Vagina (tissue), 2 donors: ENCODE measurements at places on chromosomes 11 and 22.
A peak's percentile ranks its signal among the peaks of the same experiment; 100 is the strongest.

DNA sequence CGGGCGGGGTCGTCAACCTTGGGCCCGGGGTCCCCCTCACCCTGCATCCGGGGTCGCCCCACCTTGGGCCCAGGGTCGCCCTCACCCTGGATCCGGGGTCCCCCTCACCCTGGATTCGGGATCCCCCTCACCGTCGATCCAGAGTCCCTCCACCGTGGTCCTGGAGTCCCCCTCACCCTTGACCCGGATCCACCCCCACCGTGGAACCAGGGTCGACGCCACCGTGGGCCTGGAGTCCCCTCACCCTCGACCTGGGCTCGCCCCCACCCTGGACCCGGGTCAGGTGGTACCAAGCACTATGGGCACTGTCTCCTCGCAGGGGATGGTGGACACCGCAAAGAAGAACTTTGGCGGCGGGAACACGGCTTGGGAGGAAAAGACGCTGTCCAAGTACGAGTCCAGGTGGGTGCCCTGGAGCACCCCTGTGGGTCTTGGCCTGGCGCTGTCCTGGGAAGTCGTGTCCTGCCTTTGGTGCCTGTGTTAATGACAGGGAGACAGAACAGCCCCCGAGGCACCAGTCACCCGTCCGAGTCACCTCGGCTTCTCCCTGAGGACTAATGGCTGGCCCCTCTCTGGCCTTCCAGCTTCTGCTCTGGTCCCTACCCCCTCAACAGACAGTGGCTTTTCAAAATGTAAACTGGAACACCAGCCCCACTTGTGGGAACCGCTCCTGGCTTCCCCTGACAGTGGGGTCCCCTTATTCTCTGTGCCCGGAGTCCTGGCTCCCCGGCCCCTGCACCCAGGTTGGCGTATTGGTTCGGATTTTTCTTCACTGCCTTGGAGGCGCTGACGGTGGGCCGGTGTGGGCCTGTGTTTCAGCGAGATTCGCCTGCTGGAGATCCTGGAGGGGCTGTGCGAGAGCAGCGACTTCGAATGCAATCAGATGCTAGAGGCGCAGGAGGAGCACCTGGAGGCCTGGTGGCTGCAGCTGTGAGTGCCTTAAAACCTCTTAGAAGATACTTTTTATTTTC is 762 bp downstream of the CRELD2 start:
- peak overlapping the region; percentile 89 for H3K27ac ChIP-seq
- H3K4me1 ChIP-seq: peaks cover 23% of the 10 kb centered on the region
- no peak for DNase-seq
- peak overlapping the region; percentile 72 for H3K4me3 ChIP-seq
- H3K27me3 ChIP-seq: no peaks in the 10 kb centered on the region
- H3K36me3 ChIP-seq: peaks cover 22% of the 10 kb centered on the region

DNA sequence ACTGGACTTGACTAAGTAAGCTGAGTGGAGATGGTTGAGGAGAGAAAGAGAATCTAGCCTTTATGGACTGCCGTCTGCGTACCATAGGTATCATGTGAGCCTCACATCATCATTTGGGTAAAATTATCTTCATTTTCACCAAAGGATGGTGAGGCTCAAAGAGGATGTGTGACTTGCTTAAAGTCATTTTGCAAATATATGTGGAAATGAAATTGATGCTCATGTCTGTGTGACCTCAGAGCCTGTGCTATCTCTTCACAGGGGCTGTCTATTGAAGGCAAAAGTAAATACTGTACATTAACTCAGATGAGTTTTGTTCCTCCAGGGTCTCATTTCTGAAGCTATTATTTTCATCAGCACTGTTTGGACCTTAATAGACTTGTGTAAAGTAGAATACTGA is 83.3 kb upstream of the ALKBH3 start:
- no peaks in the 10 kb centered on the region for H3K4me1 ChIP-seq
- no peak overlapping the region for H3K4me3 ChIP-seq
- H3K36me3 ChIP-seq: no peaks in the 10 kb centered on the region
- no peak overlapping the region for H3K27ac ChIP-seq
- no peak for DNase-seq

- H3K27me3 ChIP-seq: no peaks in the 10 kb centered on the region
- no peaks in the 10 kb centered on the region for H3K4me1 ChIP-seq
- no peaks in the 10 kb centered on the region for H3K36me3 ChIP-seq
- no peak overlapping the region for H3K4me3 ChIP-seq
- DNase-seq: no peak
- peak overlapping the region; percentile 25 for H3K27ac ChIP-seq
Measured at GRCh38 chr11:28666632-28667031, 558.4 kb downstream of the METTL15 start.

- H3K27ac ChIP-seq: no peak overlapping the region
- H3K36me3 ChIP-seq: no peaks in the 10 kb centered on the region
- no peak overlapping the region for H3K4me3 ChIP-seq
- no peaks in the 10 kb centered on the region for H3K27me3 ChIP-seq
- no peaks in the 10 kb centered on the region for H3K4me1 ChIP-seq
Measured at GRCh38 chr22:49678842-49679170, 148.9 kb downstream of the BRD1 start.

GRCh38 chr22:49586873-49587272 is 240.8 kb downstream of the BRD1 start:
- no peaks in the 10 kb centered on the region for H3K36me3 ChIP-seq
- no peak overlapping the region for H3K4me3 ChIP-seq
- no peaks in the 10 kb centered on the region for H3K27me3 ChIP-seq
- DNase-seq: no peak

GRCh38 chr11:113697756-113698407 is 8.2 kb downstream of the TMPRSS5 start:
- H3K36me3 ChIP-seq: no peaks in the 10 kb centered on the region
- H3K27ac ChIP-seq: no peak overlapping the region
- no peak overlapping the region for H3K4me3 ChIP-seq
- no peaks in the 10 kb centered on the region for H3K27me3 ChIP-seq
- no peaks in the 10 kb centered on the region for H3K4me1 ChIP-seq
- peak; percentile 16 for DNase-seq

GRCh38 chr11:1933416-1934334 is 13.5 kb upstream of the MRPL23 start:
- no peak overlapping the region for H3K27ac ChIP-seq
- DNase-seq: no peak
- H3K27me3 ChIP-seq: no peaks in the 10 kb centered on the region
- no peak overlapping the region for H3K4me3 ChIP-seq
- peaks cover 13% of the 10 kb centered on the region for H3K4me1 ChIP-seq
- H3K36me3 ChIP-seq: no peaks in the 10 kb centered on the region

GRCh38 chr22:17106785-17107546 is 14.2 kb downstream of the TMEM121B start:
- no peaks in the 10 kb centered on the region for H3K4me1 ChIP-seq
- H3K36me3 ChIP-seq: no peaks in the 10 kb centered on the region
- no peak overlapping the region for H3K4me3 ChIP-seq
- no peak for DNase-seq
- no peak overlapping the region for H3K27ac ChIP-seq

DNA sequence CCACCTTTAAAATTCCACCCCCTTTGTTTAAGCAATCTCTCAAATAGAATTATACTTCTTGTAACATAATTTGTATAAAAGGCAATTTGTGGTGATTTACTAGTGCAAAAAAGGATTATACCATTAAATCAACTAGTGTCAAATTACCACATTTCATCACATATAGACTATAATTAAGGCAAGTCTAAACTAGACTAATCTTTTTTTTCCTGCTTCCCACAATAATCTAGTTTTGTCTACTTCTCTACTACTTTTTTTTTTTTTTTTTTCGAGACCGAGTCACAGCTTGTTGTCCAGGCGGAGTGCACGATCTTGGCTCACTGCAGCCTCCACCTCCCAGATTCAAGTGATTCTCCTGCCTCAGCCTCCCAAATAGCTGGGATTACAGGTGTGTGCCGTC is 36.1 kb upstream of the FZD4 start:
- no peaks in the 10 kb centered on the region for H3K4me1 ChIP-seq
- H3K36me3 ChIP-seq: no peaks in the 10 kb centered on the region
- no peak overlapping the region for H3K4me3 ChIP-seq
- no peak overlapping the region for H3K27ac ChIP-seq

DNA sequence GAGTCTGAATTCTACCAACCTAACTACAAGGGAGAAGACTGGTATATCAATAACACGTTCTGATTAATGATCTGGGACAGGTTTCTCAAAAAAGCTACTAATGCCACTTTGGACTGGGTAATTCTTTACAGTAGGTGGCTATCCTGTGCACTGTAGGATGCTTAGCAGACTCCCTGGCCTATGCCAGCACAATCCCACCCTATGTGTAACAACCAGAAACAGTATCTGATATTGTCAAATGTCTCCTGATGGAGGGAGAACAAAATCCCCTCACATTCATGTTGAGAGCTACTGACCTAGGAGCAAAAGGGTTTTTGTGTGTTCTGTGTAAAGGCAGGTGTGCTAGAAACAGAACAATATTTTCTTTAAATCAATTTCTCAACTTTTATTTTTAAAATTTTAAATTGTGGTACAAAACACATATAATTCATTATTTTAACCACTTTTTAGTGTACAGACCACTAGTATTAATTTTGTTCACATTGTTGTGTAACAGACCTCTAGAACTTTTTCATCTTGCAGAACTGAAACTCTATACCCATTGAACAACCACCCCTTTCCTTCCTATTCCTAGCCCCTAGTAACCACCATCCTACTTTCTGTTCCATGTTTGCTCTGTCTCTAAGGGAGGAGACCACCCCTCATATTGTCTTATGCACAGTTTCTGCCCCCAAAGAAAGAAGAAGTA is 2.1 kb upstream of the MS4A6A start:
- no peak overlapping the region for H3K4me3 ChIP-seq
- no peak overlapping the region for H3K27ac ChIP-seq
- H3K36me3 ChIP-seq: no peaks in the 10 kb centered on the region
- H3K4me1 ChIP-seq: no peaks in the 10 kb centered on the region
- no peaks in the 10 kb centered on the region for H3K27me3 ChIP-seq

DNA sequence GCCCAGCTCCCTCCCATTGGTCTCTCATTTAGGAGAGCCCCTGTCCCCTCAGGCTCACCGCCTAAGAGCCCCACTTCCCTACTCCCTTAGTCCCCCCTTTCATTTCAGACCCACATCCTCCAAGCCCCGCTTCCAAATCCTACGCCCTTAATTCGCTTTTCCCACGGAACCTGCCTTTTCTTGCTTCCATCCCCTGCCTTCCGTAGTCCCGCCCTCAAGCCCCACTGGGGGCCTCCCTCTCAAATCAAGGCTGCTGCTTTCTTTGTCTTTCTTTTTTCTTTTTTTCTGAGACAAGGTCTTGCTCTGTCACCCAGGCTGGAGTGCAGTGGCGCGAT is 396 bp downstream of the CCDC157 start:
- peak overlapping the region; percentile 95 for H3K27ac ChIP-seq
- DNase-seq: no peak
- H3K27me3 ChIP-seq: no peaks in the 10 kb centered on the region
- peaks cover 37% of the 10 kb centered on the region for H3K4me1 ChIP-seq

DNA sequence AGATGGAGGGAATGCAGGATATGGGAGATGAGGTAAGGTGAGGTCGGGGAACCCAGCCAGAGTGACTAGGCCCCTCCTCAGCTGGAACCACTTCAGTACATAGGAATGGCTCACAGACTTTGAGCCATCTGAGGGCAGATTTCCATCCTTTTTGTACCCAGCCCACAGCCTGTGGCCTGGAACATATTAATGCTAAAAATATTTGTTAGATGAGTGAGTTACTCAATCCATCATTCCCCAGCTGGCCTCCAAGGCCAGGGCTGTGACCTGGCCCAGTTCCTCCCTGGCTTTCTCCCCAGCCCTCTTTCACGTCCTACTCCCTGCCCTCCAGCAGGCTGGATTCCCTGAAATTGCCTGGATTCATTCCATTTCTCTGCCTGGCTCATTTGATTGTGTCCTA is 57.2 kb upstream of the PRDM11 start:
- peak; percentile 96 for DNase-seq
- H3K27me3 ChIP-seq: no peaks in the 10 kb centered on the region
- H3K4me3 ChIP-seq: no peak overlapping the region

- DNase-seq: peak; percentile 87
- no peaks in the 10 kb centered on the region for H3K27me3 ChIP-seq
- H3K27ac ChIP-seq: peak overlapping the region; percentile 85
- H3K4me1 ChIP-seq: peaks cover 63% of the 10 kb centered on the region
- H3K4me3 ChIP-seq: no peak overlapping the region
Measured at GRCh38 chr11:61919705-61920631, 2.6 kb upstream of the RAB3IL1 start.

GRCh38 chr11:126663749-126664592 is 308.5 kb downstream of the ST3GAL4 start:
- H3K27ac ChIP-seq: no peak overlapping the region
- DNase-seq: no peak
- no peaks in the 10 kb centered on the region for H3K27me3 ChIP-seq

DNA sequence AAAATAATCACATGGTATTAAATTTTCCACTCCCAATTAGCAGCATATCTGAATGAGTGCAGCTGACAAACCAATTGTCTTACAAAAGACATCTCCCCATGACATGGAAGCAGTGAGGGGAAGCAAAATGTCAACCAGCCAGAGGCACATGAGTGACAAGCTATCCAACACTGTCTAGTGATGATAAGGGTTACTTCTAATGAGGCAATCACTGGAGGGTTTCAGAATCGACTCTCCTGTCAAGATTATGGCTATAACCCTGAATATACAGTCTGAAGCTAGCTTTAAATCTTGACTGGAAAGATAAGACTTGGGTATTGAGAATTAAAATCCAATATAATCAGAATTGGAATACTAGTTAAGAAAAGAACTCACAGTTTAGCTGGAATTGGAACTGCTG is 50.3 kb downstream of the AMBRA1 start:
- H3K27me3 ChIP-seq: no peaks in the 10 kb centered on the region
- peaks cover 74% of the 10 kb centered on the region for H3K36me3 ChIP-seq
- H3K4me1 ChIP-seq: no peaks in the 10 kb centered on the region
- H3K27ac ChIP-seq: no peak overlapping the region
- no peak overlapping the region for H3K4me3 ChIP-seq

GRCh38 chr22:38081941-38082828 is 1.8 kb downstream of the SLC16A8 start:
- peaks cover 21% of the 10 kb centered on the region for H3K4me1 ChIP-seq
- peak overlapping the region; percentile 37 for H3K4me3 ChIP-seq
- no peak overlapping the region for H3K27ac ChIP-seq
- no peak for DNase-seq
- no peaks in the 10 kb centered on the region for H3K36me3 ChIP-seq

DNA sequence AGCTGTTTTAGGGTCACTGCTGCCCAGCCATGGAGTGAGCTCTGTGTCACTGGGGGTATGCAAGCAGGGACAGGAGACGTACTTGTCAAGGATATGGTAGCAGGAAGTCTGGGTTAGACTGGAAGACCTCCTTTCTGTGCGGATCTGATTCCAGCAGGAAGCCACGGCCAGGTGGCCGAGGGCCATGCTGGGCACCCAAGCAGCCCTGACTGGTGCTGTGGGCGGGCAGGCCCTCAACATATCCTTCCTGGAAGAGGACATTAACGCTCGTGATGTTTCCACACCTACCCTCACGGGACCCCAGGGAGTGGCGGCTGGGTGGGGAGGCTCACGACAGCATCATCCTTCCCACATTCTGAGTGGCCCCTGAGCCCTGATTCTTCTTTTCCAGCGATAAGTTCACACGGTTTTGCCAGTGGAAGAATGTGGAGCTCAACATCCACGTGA is 8.7 kb upstream of the ANKRD13D start:
- no peak for DNase-seq
- no peak overlapping the region for H3K27ac ChIP-seq
- H3K36me3 ChIP-seq: peaks cover 5% of the 10 kb centered on the region
- H3K27me3 ChIP-seq: no peaks in the 10 kb centered on the region
